ENCODE measurements at places on chromosomes 7 and 10. TPM values are rescaled to one million over a fixed set of nuclear protein-coding genes. Genes with fewer than 3 reads are reported as not detected.

The SLC13A1 gene
- not detected for total RNA-seq

The VSTM4 gene
- total RNA-seq, result 23.1 TPM

The C10orf62 gene
- not detected for total RNA-seq

The INSYN2A gene
- 4.4 TPM for total RNA-seq

The GPR26 gene
- not detected for total RNA-seq

The ERVW-1 gene
- total RNA-seq, result not detected

The FAM171A1 gene
- total RNA-seq, result 15.1 TPM

GRCh38 chr7:145152589-145152988 is 316.7 kb upstream of the TPK1 start:
- no peaks in the 10 kb centered on the region for H3K4me1 ChIP-seq
- H3K4me3 ChIP-seq, result no peak overlapping the region
- no peak overlapping the region for H3K27ac ChIP-seq
- no peak for DNase-seq
- no peaks in the 10 kb centered on the region for H3K36me3 ChIP-seq

DNA sequence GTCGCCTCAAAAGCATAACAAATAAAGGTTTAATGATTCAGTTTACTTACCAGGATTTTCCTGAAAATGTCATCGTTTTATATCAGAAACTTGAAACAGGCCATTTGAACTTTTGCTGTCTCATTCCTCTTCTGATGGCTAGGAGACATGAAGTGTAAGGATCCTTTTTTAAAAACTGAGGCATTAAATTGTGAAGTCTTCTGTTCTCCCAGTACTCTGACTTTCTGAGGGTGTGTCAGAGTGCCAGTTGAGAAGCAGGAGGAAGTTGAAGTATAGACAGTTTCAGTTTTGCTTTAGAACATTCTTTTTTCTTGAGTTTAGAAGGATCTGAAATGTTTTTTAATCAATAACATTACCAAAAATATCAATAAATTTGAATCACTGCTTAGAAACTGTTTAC is at the start of gene SAMD9L:
SAMD9L (minus strand) TSS at position 242 of the 400 bp plus-strand sequence. CDS start 12,414 bp downstream, outside the sequence.
- DNase-seq, result peak; percentile 36
- H3K4me1 ChIP-seq, result no peaks in the 10 kb centered on the region
- peak within 1 kb of the TSS; percentile 24 for H3K27ac ChIP-seq
- H3K4me3 ChIP-seq, result peak within 1 kb of the TSS; percentile 35

DNA sequence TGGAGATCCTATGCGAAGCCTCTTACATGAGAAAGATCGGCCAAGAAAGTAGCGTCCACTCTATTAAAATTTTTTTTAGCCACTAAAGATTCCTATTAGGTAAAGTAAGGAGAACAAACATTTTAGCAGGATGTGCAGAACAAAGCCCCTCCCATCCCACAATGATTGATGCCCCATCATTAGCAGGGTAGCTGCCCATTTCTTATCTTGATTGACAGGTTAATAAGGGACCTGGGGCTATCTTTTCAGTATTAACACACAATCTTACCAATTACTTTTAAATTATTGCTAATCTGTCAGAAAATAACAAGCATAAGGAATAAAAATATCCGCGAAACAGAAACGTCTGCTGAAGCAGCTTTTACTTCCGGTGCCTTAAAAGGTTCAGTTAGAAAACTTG is 5.1 kb downstream of the FZD8 start:
- peaks cover 51% of the 10 kb centered on the region for H3K4me1 ChIP-seq
- DNase-seq, result no peak
- H3K36me3 ChIP-seq, result no peaks in the 10 kb centered on the region
- H3K27me3 ChIP-seq, result peaks cover 35% of the 10 kb centered on the region

GRCh38 chr7:150401424-150401790 is 22.3 kb downstream of the ZNF775 start:
- no peaks in the 10 kb centered on the region for H3K27me3 ChIP-seq
- no peak for DNase-seq
- no peak overlapping the region for H3K27ac ChIP-seq
- H3K36me3 ChIP-seq, result peaks cover 25% of the 10 kb centered on the region
- no peak overlapping the region for H3K4me3 ChIP-seq

- H3K4me3 ChIP-seq, result no peak overlapping the region
- no peaks in the 10 kb centered on the region for H3K4me1 ChIP-seq
- peak; percentile 41 for DNase-seq
- no peaks in the 10 kb centered on the region for H3K36me3 ChIP-seq
- H3K27me3 ChIP-seq, result no peaks in the 10 kb centered on the region
- H3K27ac ChIP-seq, result no peak overlapping the region
Observed at GRCh38 chr10:108454793-108455192, 1290.3 kb upstream of the SORCS1 start.

DNA sequence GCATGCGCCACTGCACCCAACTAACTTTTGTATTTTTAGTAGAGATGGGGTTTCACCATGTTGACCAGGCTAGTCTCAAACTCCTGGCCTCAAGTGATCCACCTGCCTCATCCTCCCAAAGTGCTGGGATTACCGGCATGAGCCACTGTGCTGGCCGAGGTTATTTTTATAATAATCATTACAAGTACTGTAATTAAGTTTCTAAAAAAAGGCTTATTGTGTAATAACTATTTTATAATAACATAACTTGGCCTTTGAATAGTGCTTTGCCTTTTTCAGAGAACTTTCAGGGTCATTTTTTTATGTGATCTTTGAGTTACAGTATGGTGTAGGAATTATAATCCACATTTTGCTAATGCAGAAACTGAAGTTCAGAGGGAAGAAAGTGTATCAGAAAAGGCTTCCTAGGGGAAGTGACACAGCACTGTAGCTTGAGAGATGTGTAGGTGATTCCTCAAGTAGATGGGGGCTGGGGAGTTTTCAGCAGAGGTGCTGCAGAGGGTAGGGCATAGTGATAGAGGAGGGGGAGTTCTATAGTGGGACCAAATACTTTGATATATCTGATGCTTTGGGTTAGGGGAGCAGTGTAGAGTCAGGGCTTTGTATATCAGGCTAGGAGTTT is 9.2 kb upstream of the SYPL1 start:
- H3K27me3 ChIP-seq, result no peaks in the 10 kb centered on the region
- H3K36me3 ChIP-seq, result no peaks in the 10 kb centered on the region
- DNase-seq, result no peak
- H3K4me3 ChIP-seq, result no peak overlapping the region
- H3K4me1 ChIP-seq, result no peaks in the 10 kb centered on the region

DNA sequence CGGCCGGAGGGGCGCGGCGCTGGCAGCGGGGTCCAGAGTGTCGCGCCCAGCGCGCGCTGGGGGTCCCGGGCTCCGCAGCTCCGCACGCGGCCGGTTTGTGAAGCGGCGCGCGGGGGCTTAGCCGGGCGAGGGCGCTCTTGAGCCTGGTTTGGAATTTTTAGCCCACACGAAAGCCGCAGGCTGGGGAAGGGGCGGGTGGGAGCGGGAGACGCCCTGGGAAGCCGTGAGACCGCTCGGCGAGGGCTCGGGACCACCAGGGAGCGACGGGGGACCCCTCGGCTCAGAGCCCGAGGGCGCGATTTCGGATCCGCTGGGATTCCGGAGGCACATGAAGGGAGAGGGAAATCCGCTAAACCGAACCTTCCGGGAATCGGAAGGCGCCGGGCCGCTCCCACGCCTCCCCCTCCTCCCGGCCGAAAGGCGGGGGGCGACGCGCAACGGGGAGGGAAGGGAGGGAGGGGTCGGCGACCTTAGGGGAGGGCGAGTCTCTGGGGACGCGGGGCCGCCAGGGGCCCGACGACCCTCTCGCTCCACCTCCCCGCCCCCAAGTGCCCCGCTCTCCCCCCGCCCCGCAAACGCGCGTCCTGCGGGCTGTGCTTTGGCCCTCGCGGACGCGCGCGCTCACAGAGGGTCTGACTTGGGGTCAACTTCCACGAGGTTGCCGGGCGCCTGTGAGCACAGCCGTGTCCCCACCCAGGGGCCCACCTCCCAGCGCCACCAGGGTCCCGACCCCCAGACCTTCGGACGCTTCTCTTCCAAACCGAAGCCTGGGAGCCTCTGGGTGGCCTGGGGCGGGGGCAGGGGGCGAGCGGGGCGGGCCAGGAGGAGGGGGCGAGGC is 5.1 kb upstream of the ELFN1 start:
- H3K36me3 ChIP-seq, result no peaks in the 10 kb centered on the region
- peak; percentile 60 for DNase-seq
- peak overlapping the region; percentile 55 for H3K4me3 ChIP-seq
- H3K27me3 ChIP-seq, result peaks cover 77% of the 10 kb centered on the region
- peaks cover 62% of the 10 kb centered on the region for H3K4me1 ChIP-seq
- H3K27ac ChIP-seq, result peak overlapping the region; percentile 30

GRCh38 chr10:58511765-58512490 is 744 bp upstream of the BICC1 start:
- H3K4me3 ChIP-seq, result peak overlapping the region; percentile 64
- H3K4me1 ChIP-seq, result peaks cover 25% of the 10 kb centered on the region
- DNase-seq, result no peak
